ENCODE measurements at places on chromosomes 5 and 9. TPM values are rescaled to one million over a fixed set of nuclear protein-coding genes. Genes with fewer than 3 reads are reported as not detected.

- peaks cover 4% of the 10 kb centered on the region for H3K4me1 ChIP-seq
- H3K36me3 ChIP-seq: no peaks in the 10 kb centered on the region
- no peak overlapping the region for H3K4me3 ChIP-seq
- no peak overlapping the region for H3K27ac ChIP-seq
- DNase-seq: no peak
- no peaks in the 10 kb centered on the region for H3K27me3 ChIP-seq
Measured at GRCh38 chr9:114606068-114606467, 5.0 kb upstream of the TMEM268 start.

DNA sequence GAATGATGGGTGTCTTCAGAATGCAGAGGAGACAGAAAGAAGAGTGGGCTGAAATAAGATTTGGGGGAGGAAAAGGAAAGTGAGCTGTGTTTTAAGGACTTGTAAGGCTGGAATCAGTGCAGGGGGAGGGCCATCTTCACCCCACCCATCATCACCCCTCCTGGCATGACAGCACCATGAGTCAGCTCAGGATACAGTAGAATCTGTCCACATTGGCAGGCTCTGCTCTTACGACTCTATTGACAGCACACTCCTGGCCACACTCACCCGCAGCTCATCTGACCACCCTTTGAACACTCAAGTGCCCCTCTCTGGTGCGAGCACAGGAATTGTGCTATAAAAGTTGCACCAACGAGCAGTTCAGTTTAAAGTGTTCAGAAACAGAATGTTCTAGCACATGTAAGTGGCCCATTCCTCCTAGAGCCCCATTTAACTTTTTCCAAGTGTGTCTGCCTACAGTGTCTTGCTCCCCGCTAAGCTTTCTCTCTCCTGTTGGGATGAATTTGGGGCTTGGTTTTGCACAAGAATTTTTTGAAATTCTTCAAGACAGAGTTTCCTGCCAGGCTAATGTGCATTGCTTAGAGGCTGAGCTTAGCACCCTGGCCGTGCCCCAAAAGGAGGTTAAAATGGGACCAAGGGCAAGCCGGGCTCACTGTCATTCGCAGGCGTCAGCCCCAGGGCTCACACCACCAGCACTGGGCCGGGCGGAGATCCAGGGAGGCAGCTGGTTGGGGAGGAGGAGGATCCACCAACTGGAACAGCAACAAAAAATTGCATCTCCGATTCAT is 12.0 kb downstream of the ADRA1B start:
- DNase-seq: no peak
- H3K27ac ChIP-seq: no peak overlapping the region

GRCh38 chr5:80796846-80797245 is 142.1 kb upstream of the DHFR start:
- H3K27me3 ChIP-seq: no peaks in the 10 kb centered on the region
- no peak overlapping the region for H3K4me3 ChIP-seq
- H3K27ac ChIP-seq: no peak overlapping the region
- peaks cover 3% of the 10 kb centered on the region for H3K36me3 ChIP-seq
- no peaks in the 10 kb centered on the region for H3K4me1 ChIP-seq
- no peak for DNase-seq

The HTR4 gene
- total RNA-seq: not detected

DNA sequence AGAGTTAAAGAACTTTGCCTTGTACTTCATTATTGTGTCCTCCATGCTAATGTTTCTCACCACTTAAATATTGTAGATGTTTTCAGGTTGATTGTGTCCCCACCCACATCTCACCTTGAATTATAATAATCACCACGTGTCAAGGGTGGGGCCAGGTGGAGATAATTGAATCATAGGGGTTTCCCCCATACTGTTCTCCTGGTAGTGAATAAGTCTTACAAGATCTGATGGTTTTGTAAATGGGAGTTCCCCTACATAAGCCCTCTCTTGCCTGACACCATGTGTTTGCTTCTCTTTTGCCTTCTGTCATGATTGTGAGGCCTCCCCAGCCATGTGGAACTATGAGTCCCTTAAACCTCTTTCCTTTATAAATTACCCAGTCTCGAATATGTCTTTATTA is 248.3 kb downstream of the FBXL7 start:
- H3K36me3 ChIP-seq: no peaks in the 10 kb centered on the region
- H3K27me3 ChIP-seq: no peaks in the 10 kb centered on the region
- H3K4me1 ChIP-seq: no peaks in the 10 kb centered on the region
- no peak overlapping the region for H3K27ac ChIP-seq
- DNase-seq: no peak
- no peak overlapping the region for H3K4me3 ChIP-seq

DNA sequence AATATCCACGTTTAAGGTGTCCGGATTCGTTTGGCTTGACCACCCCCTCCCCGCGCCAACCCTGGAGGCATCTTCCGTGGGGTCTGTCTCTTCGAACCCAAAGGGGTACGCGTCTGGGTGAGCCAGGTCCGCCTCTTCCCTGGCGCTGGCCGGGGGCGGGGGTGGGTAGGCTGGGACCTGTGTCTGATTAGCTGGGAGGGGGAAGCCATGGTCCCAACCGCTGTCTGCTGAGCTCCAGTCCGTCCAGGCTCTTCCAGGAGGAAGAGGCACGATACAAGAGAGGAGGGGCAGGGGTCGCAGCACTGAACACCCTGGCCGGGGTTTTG is at the start of gene LVRN:
LVRN (plus strand) TSS at position 237 of the 326 bp plus-strand sequence. CDS start 143 bp downstream, outside the sequence.
- no peak within 1 kb of the TSS for H3K27ac ChIP-seq
- no peak within 1 kb of the TSS for H3K4me3 ChIP-seq
- DNase-seq: no peak
- no peaks in the 10 kb centered on the region for H3K4me1 ChIP-seq
- no peaks in the 10 kb centered on the region for H3K36me3 ChIP-seq

The LAMC3 gene
- 0.37 TPM for total RNA-seq

GRCh38 chr5:145941448-145942130 is 5.2 kb downstream of the SH3RF2 start:
- peaks cover 82% of the 10 kb centered on the region for H3K4me1 ChIP-seq
- no peak overlapping the region for H3K27ac ChIP-seq
- no peak for DNase-seq
- no peak overlapping the region for H3K4me3 ChIP-seq
- no peaks in the 10 kb centered on the region for H3K36me3 ChIP-seq

DNA sequence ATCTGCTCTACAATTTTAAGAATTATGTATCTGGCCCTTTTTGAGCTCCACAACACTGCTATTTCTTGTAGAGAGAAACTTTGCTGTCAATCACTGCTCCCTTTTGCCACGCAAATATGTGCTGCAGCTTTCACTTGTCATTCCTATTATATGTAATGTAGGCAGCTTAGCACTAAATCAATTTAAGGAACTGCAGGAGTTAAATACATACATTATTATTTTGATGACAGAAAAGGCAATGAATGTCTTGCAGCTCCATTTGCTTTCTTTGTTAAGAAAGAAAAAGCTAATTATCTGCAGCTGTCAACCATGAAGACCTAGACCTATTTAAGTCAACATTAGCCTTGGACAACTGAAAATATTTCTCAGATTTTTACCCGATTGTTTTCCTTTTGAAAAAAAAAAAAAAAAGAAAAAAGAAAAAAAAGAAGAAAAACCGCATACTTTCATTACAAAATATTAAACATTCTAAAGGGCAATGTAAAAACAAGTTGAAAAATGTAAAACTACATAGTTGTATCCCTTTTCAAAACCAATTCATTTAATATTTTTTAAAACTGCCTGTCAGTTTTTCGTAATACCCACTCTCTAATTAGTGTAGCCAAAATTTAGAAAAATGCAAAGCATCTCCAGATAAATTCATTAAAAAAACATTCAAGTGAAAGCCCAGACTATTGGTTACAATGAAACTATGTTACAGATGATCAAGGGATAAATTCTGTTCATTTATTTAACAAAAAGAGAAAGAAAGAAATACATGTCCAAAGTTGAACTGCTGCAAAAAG is 57.2 kb downstream of the RFX3 start:
- DNase-seq: peak; percentile 15
- H3K4me3 ChIP-seq: no peak overlapping the region

The TRIM14 gene
- total RNA-seq: 5.4 TPM

- H3K4me3 ChIP-seq: no peak overlapping the region
- H3K27ac ChIP-seq: no peak overlapping the region
- DNase-seq: no peak
- H3K36me3 ChIP-seq: no peaks in the 10 kb centered on the region
Measured at GRCh38 chr5:159894149-159894720, 22.0 kb upstream of the ADRA1B start.

The FGF10 gene
- total RNA-seq: not detected

GRCh38 chr9:70639853-70640814 is 225.7 kb upstream of the KLF9 start:
- no peak overlapping the region for H3K4me3 ChIP-seq
- H3K27ac ChIP-seq: no peak overlapping the region
- no peaks in the 10 kb centered on the region for H3K27me3 ChIP-seq
- no peaks in the 10 kb centered on the region for H3K36me3 ChIP-seq

DNA sequence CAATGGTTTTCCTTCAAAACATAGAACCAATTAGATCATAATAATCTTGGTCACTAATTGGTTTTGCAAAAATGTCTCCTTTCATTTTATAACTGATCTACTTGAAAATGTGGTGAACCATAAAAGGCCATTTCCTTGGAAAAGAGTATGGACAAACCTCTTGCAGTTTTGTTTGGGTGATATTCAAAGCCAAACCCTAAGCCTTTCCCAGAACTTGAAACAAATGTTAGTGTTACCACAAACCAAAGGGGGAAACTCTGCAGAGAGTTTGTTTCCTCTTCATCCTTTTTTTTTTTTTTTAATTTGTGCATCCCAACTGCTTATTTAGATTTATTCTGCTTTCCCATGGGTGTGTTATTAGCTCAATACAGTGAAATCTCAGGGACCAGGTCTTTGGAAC is 204.4 kb upstream of the ADAMTSL1 start:
- H3K4me1 ChIP-seq: no peaks in the 10 kb centered on the region
- no peak for DNase-seq
- H3K27ac ChIP-seq: no peak overlapping the region
- no peak overlapping the region for H3K4me3 ChIP-seq
- no peaks in the 10 kb centered on the region for H3K36me3 ChIP-seq

The ADAMTS2 gene
- 0.11 TPM for total RNA-seq

DNA sequence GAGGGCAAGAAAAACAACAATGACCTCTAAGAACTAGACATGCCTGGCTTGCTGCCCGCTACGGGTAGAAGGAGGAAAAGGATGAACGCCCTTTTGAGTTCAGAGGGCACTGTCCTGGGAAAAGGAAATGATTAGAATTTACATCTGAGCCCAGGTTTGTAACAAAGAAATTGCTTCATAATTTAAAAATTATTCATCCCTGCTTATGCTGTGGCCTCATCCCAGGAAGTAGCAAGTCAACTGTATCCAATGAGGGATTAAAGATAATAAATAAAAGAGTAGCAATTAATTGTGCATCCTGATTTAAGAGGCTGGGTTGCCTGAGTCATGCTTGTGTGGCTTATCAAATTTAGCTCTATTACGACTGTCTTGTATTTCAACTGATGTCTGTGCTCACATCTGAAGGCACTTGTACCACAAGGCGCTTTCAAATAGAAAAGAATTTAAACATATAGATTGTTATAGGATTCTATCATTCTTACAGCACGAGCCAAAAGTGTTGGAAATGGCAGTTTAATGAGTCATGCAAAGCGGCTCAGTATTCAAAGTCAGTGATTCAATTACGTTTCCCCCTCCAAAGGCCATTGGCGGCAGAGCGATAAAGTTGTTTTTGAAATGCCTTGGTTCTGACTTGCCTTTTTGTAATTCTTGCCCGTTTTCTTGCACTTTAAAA is 40.0 kb upstream of the DMRT1 start:
- H3K27ac ChIP-seq: no peak overlapping the region
- DNase-seq: peak; percentile 43
- peaks cover 3% of the 10 kb centered on the region for H3K4me1 ChIP-seq
- H3K27me3 ChIP-seq: peaks cover 21% of the 10 kb centered on the region

The FAM174A gene
- total RNA-seq: 3.1 TPM

The DDX4 gene
- not detected for total RNA-seq

The PCDHB2 gene
- total RNA-seq: 31.3 TPM

The PTAR1 gene
- 60.9 TPM for total RNA-seq

DNA sequence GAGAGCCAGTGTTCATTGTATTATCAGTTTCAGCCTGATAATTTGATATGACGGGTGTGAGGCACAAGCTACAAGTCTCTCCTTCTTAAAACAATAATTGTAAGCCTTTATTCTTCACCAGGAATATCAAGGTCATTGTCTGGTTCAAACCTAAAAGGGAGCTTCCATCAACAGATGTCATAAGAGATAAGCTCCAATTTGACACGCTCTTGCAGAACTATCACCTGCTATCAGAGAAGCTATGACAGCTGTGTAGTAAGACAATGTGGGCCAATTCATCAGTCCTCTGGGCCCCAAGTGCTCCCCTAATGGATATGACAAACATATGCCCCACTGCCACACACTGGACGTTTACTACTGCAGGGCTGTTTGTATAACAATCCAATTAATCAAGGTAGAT is 1010.2 kb upstream of the DMAC1 start:
- H3K4me3 ChIP-seq: no peak overlapping the region
- H3K27me3 ChIP-seq: peaks cover 22% of the 10 kb centered on the region
- no peaks in the 10 kb centered on the region for H3K36me3 ChIP-seq
- no peak for DNase-seq

GRCh38 chr5:150213530-150213929 is 23.7 kb downstream of the SLC6A7 start:
- DNase-seq: peak; percentile 34
- H3K36me3 ChIP-seq: no peaks in the 10 kb centered on the region
- no peak overlapping the region for H3K4me3 ChIP-seq
- H3K4me1 ChIP-seq: no peaks in the 10 kb centered on the region
- H3K27ac ChIP-seq: no peak overlapping the region

The DPYSL3 gene
- 24.8 TPM for total RNA-seq

GRCh38 chr5:50564079-50564478 is 102.4 kb upstream of the PARP8 start:
- H3K27ac ChIP-seq: no peak overlapping the region
- DNase-seq: no peak
- no peaks in the 10 kb centered on the region for H3K36me3 ChIP-seq
- H3K27me3 ChIP-seq: no peaks in the 10 kb centered on the region
- no peaks in the 10 kb centered on the region for H3K4me1 ChIP-seq

- H3K27ac ChIP-seq: no peak overlapping the region
- DNase-seq: no peak
- H3K36me3 ChIP-seq: no peaks in the 10 kb centered on the region
- no peak overlapping the region for H3K4me3 ChIP-seq
- peaks cover 10% of the 10 kb centered on the region for H3K4me1 ChIP-seq
Measured at GRCh38 chr5:108528655-108529054, 146.8 kb upstream of the FBXL17 start.

- no peaks in the 10 kb centered on the region for H3K27me3 ChIP-seq
- H3K27ac ChIP-seq: no peak overlapping the region
- H3K4me3 ChIP-seq: no peak overlapping the region
- no peaks in the 10 kb centered on the region for H3K36me3 ChIP-seq
- DNase-seq: no peak
Measured at GRCh38 chr5:17143335-17143734, 74.1 kb upstream of the BASP1 start.

- H3K27me3 ChIP-seq: peaks cover 18% of the 10 kb centered on the region
- no peak for DNase-seq
- no peaks in the 10 kb centered on the region for H3K4me1 ChIP-seq
- no peak overlapping the region for H3K27ac ChIP-seq
Measured at GRCh38 chr5:60323596-60323995, 376.4 kb downstream of the DEPDC1B start.

The TSLP gene
- total RNA-seq: 0.61 TPM

The ENC1 gene
- 6.3 TPM for total RNA-seq

GRCh38 chr9:4486176-4486575 is 4.1 kb upstream of the SLC1A1 start:
- DNase-seq: no peak
- peaks cover 5% of the 10 kb centered on the region for H3K4me1 ChIP-seq
- no peak overlapping the region for H3K4me3 ChIP-seq
- H3K36me3 ChIP-seq: no peaks in the 10 kb centered on the region
- H3K27me3 ChIP-seq: no peaks in the 10 kb centered on the region

- no peak overlapping the region for H3K27ac ChIP-seq
- no peaks in the 10 kb centered on the region for H3K4me1 ChIP-seq
- H3K4me3 ChIP-seq: no peak overlapping the region
- no peaks in the 10 kb centered on the region for H3K36me3 ChIP-seq
Measured at GRCh38 chr5:34526682-34527305, 129.3 kb upstream of the RAI14 start.

The MYMK gene
- not detected for total RNA-seq
